Panc1 (cell line): ENCODE measurements at places on chromosomes 12 and 14. TPM values are rescaled to one million over a fixed set of nuclear protein-coding genes. Genes with fewer than 3 reads are reported as not detected.

Gene NFE2
- total RNA-seq, result 0.26 TPM

Gene MMP17
- total RNA-seq, result 30.0 TPM

Gene CD4
- total RNA-seq, result 0.23 TPM

Gene AQP5
- total RNA-seq, result 0.72 TPM

Gene ACOT4
- 2.7 TPM for total RNA-seq

Gene GALNT16
- total RNA-seq, result 0.72 TPM

GRCh38 chr14:99063620-99064225, 208.3 kb downstream of the BCL11B start:
- DNase-seq, result no peak
- no peaks in the 10 kb centered on the region for H3K4me1 ChIP-seq
- H3K36me3 ChIP-seq, result no peaks in the 10 kb centered on the region
- no peak overlapping the region for H3K4me3 ChIP-seq

- no peaks in the 10 kb centered on the region for H3K27me3 ChIP-seq
- H3K4me3 ChIP-seq, result no peak overlapping the region
- no peak for DNase-seq
- peaks cover 16% of the 10 kb centered on the region for H3K4me1 ChIP-seq
Observed at GRCh38 chr14:99791476-99792209, 1.6 kb upstream of the EML1 start.

DNA sequence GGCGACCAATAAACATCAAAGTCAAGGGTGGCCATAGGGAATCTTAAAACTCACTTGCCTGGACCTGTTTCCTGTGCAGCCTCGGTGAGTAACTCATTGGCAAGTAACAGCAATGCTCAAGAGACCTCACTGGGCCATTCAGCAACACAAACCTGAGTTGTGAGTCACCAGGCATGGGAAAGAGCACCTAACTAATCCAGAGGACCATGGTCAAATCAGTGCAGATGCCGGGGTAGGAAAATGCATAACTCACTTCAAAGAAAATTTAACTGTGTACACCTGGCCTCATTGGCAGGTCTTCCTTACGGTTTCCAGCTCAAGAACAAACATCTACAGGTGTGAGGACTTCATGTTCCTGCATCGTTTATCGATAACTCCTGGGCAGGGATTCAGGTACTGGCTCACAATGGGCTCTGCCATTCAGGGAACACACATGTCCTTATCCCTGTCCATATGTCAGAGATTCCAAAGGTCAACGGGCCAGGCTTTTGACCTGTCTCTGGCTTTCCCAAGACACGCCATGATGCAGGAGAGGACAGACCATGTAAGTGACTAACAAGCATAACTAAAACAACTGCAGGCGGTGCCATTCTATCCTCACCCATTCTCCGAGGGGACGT, 211.8 kb downstream of the ANO2 start:
- H3K27me3 ChIP-seq, result no peaks in the 10 kb centered on the region
- no peaks in the 10 kb centered on the region for H3K36me3 ChIP-seq
- no peak for DNase-seq
- no peaks in the 10 kb centered on the region for H3K4me1 ChIP-seq
- H3K27ac ChIP-seq, result no peak overlapping the region
- H3K4me3 ChIP-seq, result no peak overlapping the region

GRCh38 chr12:29743801-29744200, 39.9 kb downstream of the TMTC1 start:
- H3K4me3 ChIP-seq, result no peak overlapping the region
- H3K27me3 ChIP-seq, result no peaks in the 10 kb centered on the region
- no peak overlapping the region for H3K27ac ChIP-seq

GRCh38 chr14:73663548-73664212, 18.9 kb downstream of the DNAL1 start:
- no peaks in the 10 kb centered on the region for H3K27me3 ChIP-seq
- DNase-seq, result no peak
- no peak overlapping the region for H3K27ac ChIP-seq
- no peaks in the 10 kb centered on the region; the same call in 1 of the 2 replicates for H3K36me3 ChIP-seq

DNA sequence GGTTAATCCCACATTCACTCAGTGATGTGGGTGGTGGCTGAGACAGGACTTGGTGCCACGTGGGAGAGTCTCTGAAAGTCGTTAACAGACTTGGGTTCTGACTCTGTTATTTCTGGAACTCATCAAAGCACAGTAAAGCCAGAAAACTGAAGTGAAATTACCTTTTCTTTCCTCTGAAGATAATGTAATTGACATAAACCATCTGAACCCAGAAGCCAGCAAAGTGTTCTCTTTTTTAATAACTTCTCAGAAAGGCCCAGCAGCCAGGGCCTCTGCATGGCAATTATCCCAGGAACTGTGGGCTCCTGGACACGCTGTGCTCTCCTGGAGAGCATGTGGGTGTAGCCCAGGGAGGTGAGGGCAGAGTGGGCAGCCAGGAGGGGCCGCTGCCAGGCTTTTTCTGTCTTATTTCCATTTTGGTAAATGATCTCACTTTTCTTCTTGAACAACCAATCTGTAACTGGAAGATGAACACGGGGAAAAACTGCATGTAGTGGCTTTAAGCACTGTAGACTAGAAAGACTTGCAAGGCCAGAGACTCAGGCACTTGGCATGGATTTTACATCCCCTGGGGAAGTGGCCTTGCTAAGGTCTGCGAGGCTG, 444.1 kb upstream of the TMEM132C start:
- no peaks in the 10 kb centered on the region for H3K36me3 ChIP-seq
- DNase-seq, result no peak
- no peak overlapping the region for H3K4me3 ChIP-seq
- no peak overlapping the region for H3K27ac ChIP-seq

DNA sequence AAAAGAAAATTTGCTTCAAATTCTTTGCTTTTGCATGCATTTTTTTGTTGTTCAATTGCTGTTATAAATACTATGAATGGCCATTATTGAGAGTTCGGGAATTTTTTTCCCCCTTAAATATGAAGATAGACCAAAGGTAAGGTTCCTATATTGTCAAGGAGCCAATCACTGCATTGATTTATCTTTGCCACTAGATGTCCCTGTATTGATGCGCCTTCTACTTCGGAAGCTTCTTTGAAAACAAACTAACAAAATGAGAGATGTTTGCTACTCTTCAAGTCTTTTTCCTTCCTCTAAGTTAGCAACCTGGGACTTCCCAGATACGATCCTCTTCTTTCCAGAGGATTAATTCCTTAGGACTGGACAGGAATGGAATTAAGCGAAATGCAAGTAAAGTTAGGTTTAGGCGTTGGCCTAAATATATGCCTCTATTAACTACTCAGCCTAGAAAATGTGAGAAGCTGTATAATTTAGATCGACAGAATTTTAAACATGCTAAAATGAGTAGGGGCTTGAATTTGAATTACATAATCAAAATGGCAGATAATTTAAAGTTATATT, 318.1 kb downstream of the AEBP2 start:
- H3K4me3 ChIP-seq, result no peak overlapping the region
- no peak overlapping the region for H3K27ac ChIP-seq
- no peaks in the 10 kb centered on the region for H3K4me1 ChIP-seq
- H3K36me3 ChIP-seq, result no peaks in the 10 kb centered on the region
- H3K27me3 ChIP-seq, result no peaks in the 10 kb centered on the region
- DNase-seq, result no peak

DNA sequence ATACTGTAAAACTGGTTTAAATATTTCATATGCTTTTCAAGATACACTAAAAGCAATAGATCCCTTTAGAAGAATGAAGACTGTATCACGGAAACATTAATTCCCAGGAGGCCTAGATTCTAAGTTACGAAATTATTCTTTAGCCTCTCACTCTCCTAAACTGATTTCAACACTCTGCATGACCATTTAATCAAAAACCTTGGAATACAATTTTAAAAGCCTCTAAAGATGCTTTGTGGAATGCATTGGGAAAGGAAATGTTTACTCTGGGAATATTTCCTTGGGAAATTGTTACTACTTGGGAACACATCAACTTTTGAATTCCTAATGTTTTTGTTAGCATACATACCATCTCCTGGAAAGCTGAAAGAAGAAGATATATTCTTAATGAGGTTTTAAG, 255.7 kb upstream of the FAR2 start:
- H3K4me1 ChIP-seq, result no peaks in the 10 kb centered on the region
- no peak overlapping the region for H3K4me3 ChIP-seq
- no peaks in the 10 kb centered on the region for H3K36me3 ChIP-seq
- no peak overlapping the region for H3K27ac ChIP-seq

DNA sequence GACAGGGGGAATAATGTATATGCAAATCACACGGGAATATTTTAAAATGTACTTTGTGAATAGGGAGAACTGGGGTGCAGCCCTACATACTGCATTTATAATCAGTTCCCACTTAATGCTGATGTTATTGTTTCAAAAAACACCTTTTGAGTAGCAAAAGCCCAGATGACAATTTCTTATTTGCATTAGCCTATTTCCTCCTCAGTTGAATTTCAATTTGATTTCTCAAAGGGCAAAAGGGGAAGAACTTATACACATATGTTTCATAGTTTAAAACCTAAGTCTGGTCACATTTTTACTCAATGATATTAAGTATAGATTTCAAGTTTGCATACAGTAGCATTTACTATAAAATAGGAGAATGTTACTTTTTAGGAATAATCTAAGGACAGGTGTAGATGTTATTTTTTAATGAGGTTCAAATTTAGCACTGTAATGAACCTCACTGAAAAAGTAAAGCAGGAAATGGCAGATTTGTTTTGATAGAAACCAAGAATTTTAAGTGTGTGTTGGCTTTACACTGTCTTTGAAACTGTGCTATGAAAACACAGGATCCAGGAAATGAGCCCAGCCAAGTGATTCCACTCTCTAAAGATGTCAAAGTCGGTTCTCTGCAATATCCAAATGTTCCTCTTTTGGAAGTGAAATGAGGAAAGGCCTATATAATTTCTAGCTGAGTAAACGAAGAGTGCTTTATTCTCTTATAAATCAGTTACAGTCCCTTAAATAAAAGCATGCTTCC, 367.4 kb downstream of the BTG1 start:
- H3K36me3 ChIP-seq, result no peaks in the 10 kb centered on the region
- DNase-seq, result no peak
- no peaks in the 10 kb centered on the region for H3K27me3 ChIP-seq
- no peak overlapping the region for H3K27ac ChIP-seq
- no peaks in the 10 kb centered on the region for H3K4me1 ChIP-seq

DNA sequence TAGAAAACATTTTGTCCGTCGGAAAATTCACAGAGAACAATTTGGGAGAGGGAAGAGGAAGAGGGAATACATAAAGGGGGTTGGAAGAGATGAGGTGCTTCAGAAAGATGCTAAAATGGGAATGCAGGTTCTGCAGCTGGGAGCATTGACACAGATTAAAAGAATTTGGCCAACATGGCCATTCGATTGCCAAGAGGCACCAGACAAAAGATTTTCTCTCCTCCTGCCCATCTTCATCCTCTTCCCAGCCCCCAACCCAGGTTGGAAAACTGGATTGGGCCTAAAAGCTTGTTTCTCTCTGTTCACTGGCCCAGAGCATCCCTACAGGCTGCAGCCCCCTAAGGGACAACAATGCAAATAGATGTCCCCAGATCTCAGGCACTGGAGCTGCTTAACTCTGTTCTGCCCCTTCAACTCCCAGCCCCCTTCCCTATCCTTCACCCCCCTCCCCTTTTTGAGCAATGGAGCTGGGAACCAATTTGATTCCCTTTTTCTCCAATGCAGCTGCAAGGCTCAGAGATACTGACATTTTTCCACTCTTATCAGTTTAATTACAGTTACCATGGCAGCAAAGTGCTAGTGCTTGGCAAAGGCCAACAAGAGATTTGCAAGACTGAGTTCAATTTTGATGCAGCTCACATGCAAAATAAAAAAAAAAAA, 1.9 kb downstream of the LMO3 start:
- no peaks in the 10 kb centered on the region for H3K36me3 ChIP-seq
- DNase-seq, result no peak
- no peaks in the 10 kb centered on the region for H3K4me1 ChIP-seq
- H3K27me3 ChIP-seq, result no peaks in the 10 kb centered on the region

GRCh38 chr14:94446126-94446525, 6.5 kb downstream of the SERPINA11 start:
- no peaks in the 10 kb centered on the region; the same call in 1 of the 2 replicates for H3K27me3 ChIP-seq
- H3K4me3 ChIP-seq, result no peak overlapping the region

GRCh38 chr12:12511021-12511783, 51.5 kb downstream of the DUSP16 start:
- no peaks in the 10 kb centered on the region for H3K4me1 ChIP-seq
- DNase-seq, result no peak
- no peak overlapping the region for H3K27ac ChIP-seq
- H3K4me3 ChIP-seq, result no peak overlapping the region

GRCh38 chr12:53706080-53706479, 21.2 kb downstream of the CALCOCO1 start:
- H3K4me1 ChIP-seq, result no peaks in the 10 kb centered on the region
- no peak for DNase-seq
- H3K4me3 ChIP-seq, result no peak overlapping the region
- no peaks in the 10 kb centered on the region for H3K36me3 ChIP-seq
- peaks cover 3% of the 10 kb centered on the region; the same call in 1 of the 2 replicates for H3K27me3 ChIP-seq
- no peak overlapping the region for H3K27ac ChIP-seq

DNA sequence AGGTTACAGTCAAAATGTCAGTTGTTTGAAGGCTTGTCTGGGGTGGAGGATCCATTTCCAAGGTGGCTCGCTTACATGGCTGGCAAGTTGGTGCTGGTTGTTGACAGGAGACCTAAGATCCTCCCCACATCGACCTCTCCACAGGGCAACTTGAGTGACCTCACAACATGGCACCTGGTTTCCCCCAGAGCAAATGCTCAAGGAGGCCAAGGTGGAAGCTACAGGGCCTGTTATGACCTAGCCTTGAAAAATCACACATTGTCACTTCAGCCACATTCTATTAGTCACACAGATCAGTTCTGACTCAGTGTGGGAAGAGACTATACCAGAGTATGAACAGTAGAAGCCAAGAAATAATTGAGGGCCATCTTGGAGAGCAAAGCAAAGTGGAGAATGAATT, 11.3 kb upstream of the GNG2 start:
- H3K4me1 ChIP-seq, result no peaks in the 10 kb centered on the region
- H3K27me3 ChIP-seq, result no peaks in the 10 kb centered on the region
- H3K4me3 ChIP-seq, result no peak overlapping the region
- H3K27ac ChIP-seq, result no peak overlapping the region
- no peaks in the 10 kb centered on the region for H3K36me3 ChIP-seq

GRCh38 chr14:63854330-63854729, 1.5 kb downstream of the SYNE2 start:
- no peaks in the 10 kb centered on the region; the same call in 1 of the 2 replicates for H3K4me1 ChIP-seq
- no peaks in the 10 kb centered on the region for H3K36me3 ChIP-seq
- no peak for DNase-seq
- H3K4me3 ChIP-seq, result peak overlapping the region; percentile 80
- H3K27me3 ChIP-seq, result no peaks in the 10 kb centered on the region
- H3K27ac ChIP-seq, result peak overlapping the region; percentile 70

GRCh38 chr14:106518054-106518943, 991.9 kb downstream of the TMEM121 start:
- no peak overlapping the region for H3K4me3 ChIP-seq
- no peaks in the 10 kb centered on the region for H3K4me1 ChIP-seq
- no peaks in the 10 kb centered on the region for H3K36me3 ChIP-seq
- no peak overlapping the region for H3K27ac ChIP-seq
- no peaks in the 10 kb centered on the region for H3K27me3 ChIP-seq
